ENCODE measurements at places on chromosomes 1 and 21. TPM values are rescaled to one million over a fixed set of nuclear protein-coding genes. Genes with fewer than 3 reads are reported as not detected.
A peak's percentile ranks its signal among the peaks of the same experiment; 100 is the strongest.

DNA sequence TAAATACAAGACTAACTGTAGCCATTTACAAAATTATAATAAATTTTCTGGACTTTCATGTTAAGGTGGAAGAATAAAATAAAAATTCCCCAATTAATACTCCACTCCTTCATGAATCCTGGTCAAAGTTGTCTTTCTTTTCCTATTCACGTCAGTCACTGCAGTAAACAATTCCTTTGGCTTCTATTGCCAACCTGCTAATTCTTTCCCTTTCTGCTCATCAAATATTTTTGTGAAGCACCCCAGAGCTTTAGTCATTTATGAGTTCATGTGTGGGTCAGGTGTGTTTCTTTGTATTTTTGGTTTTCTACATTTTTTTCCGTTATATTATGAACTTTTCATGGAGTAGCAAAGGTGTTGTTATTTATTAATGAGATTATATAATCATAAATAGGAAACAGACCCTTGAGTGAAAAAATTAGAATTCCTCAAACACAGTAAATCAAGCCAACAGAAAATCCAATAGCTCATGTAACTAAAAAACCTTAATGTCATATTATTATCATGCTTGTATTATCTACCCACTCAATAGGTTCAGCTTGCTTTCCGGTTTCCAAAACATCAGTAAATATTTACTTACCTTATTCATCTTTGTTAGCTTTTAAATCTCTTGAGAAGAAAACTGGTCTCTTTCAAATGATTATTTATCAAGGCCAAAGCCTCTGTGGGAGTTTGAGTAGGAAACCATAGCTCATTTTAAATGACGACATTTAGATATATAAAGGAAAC lies 29.6 kb upstream of the PLA2G4A start:
- DNase-seq = peak; percentile 63

DNA sequence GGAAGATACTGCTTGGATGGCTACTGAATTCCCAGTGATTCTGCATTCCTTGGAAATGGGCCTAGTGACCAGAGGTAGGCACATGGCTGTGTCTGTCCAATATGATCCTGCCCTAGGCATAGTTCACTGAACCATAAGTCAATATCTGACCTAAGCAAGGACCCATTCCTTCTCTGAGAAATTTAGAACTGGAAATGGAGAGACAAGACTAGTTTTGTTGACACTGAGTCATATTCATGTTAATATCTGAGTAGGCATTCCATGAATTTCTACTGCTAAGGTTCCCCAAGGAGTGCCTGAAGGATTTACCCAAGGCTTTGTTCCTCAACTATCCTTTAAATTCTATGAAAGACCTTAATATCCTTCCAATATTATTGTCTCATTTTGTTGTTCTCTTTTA lies 329.8 kb upstream of the BEND5 start:
- DNase-seq = peak; percentile 77

The GPR3 gene
- total RNA-seq = 4.7 TPM

DNA sequence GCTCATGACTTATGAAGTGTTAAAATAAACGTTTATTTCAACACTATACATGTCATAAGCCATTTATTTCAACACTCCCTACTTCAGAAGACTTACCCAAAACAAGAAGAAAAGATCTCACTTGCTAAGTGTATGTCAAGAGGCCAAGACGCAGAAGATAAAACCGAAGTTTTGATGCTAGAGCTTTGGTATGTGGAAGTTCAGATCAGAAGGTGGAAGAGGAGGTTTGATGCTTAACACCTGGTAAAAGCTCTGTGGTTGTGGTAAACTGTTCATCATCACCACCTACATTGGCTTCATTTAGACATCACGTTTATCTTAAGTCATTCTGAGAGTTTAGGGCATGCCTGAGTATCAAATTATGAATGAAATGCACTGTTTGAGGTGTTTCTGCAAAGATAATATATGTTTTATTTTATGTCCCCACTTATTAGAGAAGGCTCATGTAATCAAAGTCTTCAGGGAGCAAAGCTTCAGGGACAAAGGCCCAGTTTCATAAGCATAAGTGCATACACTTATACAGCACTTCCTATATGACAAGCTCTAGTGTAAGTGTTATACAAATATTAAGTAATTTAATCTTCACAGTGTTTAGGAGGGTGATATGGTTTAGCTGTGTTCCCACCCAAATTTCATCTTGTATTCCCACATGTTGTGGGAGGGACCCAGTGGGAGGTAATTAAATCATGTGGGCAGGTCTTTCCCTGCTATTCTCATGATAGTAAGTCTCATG lies 533.3 kb downstream of the PTBP2 start:
- DNase-seq = no peak

DNA sequence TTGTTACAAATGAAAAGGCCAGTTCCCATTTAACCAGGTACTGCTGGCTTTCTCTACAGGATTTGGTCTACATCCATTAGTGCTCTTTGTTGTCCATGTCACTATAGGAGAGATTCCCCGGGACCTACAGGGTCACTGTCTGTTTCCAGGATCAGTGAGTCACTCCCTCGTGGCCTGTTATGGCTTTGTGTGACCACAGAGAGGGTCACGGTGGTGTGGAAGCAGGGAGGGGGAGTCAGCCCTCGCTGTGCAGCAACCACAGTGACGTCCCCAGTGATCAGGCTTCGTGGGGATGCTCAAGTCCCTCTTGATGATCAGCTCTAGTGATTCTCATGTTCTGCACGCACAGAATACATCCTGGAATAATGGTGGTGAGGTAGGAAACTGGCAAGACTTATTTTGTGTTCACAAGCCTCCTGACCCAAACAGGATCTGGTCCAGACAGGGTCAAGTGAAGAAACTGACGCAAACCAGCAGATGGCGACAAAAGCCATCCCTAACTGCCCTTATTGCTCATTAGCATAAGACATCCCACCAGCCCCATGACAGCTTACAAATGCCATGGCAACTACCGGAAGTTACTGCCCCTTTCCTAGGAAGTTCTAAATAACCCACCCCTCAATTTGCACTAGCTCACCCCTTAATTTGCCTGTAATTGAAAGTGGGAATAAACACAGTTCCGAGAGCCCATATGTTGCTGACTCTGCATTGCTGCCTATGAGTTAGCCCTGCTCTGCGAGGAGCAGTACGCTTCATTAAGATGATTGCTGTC lies 98.5 kb downstream of the DISC1 start:
- DNase-seq = peak; percentile 84

- DNase-seq = no peak
Measured at GRCh38 chr1:216140730-216141524, 282.3 kb downstream of the USH2A start.

DNA sequence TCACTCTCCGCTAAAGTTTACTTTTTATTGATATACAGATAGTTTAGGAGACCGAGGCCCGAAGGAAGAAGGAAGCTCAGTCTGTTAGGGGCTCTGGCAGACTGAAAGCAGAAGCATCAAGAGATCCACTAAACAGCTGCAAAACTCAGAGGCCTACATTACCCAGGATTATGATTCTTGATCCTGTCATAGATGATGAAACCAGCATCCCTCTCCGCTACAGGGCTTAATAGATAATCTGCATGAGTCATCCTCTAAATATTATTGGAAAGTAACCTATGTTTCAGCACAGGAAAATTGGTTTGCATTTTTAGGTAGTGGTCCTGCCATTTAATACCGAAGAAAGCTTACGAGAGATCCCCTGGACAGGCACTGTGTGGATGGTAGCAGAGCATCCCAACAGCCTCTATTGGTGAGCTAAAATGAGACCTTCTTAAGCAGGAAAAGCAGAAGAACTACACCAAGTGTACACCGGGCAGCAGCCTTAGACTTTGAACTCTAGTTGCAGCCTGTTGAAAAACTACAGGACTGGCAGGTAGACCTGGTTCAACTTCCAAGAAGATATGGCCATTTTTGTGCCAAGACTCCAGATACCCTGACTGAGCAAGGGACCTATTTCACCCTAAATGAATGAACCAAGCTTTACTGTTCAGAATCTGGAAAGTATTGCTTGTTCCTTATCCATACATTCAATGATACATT lies 6.8 kb downstream of the CASQ2 start:
- peak; percentile 44 for DNase-seq

GRCh38 chr21:33753886-33754285 lies 111.6 kb downstream of the ITSN1 start:
- DNase-seq = no peak

DNA sequence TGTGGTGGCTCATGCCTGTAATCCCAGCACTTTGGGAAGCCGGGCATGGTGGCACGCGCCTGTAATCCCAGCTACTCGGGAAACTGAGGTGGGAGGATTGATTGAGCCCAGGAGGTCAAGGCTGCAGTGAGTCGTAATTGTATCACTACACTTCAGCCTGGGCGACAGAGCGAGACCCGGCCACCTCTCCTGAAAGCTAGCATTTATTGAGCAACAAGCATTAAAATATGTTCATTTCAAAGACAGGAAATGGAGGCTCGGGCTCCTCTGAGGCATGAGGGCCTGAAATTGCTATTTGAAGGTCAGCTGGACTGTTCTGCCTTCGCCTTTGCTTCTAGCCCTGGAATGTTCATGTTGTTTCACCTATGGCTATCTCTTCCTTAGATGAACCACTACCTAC lies 34.5 kb downstream of the SPATA21 start:
- no peak for DNase-seq

DNA sequence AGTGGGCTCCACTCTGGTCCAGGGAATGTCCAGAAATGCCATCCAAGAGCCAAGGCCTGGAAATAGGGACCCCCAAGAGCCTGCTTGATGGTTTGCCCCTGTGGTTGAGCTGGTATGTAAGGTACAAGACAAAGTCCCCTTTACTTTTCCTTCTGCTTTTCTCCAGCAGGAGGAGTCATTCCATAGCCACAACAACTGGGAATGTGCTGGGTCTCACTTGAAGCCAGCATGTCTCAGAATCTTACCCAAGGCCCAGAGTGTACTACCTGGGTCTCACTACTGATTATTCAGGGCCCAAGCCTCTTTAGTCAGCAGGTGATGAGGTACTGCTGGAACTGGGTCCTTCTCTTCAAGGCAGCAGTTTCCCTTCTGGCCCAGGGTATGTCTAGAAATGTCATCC lies 62.1 kb upstream of the CD55 start:
- peak; percentile 86 for DNase-seq

The C8B gene
- total RNA-seq = not detected

DNA sequence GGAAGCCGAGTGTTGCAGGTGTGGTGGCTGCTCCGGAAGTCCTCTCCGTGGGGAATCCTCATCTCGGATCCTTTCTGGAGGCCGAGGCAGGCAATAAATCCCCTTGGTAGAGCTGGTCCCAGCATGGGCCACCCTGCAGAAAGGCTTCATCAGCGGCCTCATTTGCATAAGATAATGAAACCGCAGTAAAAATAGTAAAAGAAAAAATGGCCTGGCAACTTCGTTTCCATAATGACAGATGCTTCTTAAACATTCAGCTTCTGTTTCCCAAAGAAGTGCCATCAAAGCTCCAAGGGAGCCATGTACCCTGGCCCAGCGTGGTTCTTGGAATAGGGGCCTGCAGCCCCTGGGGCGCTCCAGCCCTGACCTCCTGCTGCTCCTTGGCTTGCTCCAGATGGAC lies 244.1 kb downstream of the GRIK3 start:
- DNase-seq = no peak

- DNase-seq = peak; percentile 61
Measured at GRCh38 chr1:11929849-11930248, 3.6 kb upstream of the KIAA2013 start.

DNA sequence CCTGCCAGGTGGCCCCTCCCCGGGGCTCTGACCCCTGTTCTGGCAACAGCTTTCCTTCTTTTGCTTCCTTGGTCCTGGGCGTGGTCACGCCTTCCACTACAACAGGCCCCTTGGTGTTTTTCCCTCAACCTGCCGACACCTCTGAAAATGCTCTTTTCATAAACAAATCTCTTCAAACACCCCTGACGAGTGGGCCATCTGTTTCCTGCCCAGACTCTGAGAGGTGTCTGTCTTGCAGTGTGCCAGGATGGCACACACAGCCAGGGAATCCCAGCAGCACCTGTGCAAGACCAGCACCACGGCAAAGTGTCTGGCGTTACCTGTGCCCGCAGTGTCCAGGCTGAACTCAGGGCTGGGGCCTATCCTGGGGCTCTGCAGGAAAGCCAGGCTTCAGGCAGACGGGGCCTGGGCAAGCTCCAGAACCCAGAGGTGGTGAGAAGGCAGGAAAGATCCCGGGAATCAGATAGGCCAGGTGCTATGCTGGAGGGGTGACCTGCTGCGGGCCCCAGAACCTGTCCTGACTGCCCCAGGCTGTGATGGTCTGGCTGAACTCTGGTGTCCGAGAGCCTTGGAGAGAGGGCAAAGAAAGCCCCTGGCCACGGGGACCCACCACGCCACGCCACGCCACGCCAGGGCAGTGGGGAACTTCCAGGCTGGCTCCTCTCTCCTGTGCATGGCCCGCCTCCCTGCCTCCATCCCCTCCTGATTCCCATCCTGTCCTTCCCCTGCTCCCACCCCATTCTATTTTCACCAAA lies 88.9 kb downstream of the SIK1 start:
- DNase-seq = no peak

DNA sequence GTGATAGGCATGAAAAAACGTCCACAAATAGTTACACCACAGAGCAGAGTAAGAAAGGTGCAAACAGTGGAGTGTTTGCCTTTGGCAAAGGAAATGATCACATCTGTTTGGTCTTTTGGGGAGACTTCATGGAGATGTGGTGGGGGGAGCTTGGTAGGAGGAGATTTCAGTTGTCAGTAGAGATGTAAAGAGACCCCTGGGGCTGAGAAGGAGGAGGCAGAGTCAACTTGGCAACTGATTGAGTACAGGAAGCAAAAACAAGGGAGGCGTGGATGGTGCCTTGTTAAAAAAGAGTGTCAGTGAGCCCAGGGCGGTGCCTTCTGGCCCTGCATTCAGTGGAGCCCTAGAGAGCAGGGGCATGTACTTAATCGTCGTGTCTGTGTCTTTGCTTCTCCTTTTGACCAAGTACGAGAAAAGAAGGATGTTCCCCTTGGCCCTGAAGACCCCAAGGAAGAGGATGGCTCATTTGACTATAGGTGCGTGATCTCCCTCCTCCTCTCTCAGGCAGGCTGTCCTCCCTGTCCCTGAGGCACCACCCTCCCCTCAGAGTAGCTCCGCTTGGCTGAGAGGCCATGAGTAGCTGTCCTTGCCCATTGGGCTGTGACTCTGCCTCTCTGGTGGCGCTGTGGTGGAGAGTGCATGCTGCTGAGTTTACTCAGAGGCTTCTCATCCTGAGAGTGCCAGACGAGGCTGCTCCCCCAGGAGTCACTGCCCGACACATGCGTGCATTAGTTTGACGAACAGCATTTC lies 30.4 kb upstream of the CNTN2 start:
- DNase-seq = no peak

- DNase-seq = no peak
Measured at GRCh38 chr21:16194788-16195537, 465.2 kb downstream of the USP25 start.

The CENPL gene
- total RNA-seq = 92.8 TPM

DNA sequence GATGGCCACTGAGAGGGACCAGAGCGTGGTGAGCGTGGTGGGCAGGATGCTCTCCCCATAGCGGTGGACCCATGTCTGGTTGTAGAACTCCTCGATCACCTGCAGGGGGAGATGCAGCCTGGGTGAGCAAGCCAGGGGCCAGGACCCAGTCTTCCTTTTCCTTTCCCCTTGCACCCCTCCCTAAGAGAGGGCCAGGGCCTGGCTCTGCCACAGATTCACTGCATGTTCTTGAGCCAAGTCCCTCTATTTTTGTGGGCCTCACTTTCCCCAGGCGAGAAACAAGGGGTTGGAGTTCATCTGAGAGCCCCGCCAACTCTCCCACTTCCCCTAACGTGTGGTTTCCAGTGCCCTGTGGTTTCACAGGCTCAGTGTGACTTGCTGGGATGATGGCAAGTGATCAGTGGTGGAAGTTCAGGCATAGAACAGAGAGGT lies 27.5 kb downstream of the SLC2A1 start:
- DNase-seq = peak; percentile 46

The PLA2G5 gene
- not detected for total RNA-seq

- no peak for DNase-seq
Measured at GRCh38 chr1:202205523-202206190, 12.1 kb downstream of the LGR6 start.

The LRRC38 gene
- 4.8 TPM for total RNA-seq

The KIF26B gene
- 0.17 TPM for total RNA-seq

Measured in PC-3 (cell line).